Activated T-cell treated with anti-CD3 and anti-CD28 coated beads, Interleukin-2, amount 50 U/mL, for 72 hours (primary cell): ENCODE measurements at places on chromosomes 4 and X. TPM values are rescaled to one million over a fixed set of nuclear protein-coding genes. Genes with fewer than 3 reads are reported as not detected.
A peak's percentile ranks its signal among the peaks of the same experiment; 100 is the strongest.

DNA sequence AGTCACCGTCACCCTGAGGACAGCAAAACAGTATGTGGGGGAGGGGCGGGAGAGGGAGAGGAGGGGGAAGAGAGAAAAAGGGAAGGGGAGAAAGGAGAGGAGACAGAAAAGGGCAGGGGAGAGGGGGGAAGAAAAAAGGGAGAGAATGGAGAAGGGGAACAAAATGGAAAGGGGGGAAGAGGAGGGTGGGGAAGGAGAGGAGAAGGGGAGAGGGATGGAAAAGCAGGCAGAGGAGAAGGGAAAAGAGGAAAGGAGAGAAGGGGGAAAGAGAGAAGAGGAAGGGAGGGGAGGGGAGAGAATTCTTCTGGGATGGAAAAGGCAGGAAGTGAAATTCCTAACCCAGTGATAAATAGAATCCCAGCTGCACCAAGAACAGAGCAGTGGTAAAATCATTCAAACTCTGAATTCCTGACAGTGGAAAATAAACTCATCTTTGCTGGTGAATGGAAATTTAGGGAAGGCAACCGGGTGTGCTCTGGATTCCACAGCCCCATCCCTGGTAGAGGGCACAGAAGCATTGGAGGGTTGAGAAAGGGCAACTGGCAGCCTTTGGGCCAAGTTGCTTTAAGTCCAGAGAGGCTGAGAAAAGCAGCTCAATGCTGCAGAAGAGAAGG lies 244.2 kb downstream of the BCOR start:
- H3K4me3 ChIP-seq, result peak overlapping the region; percentile 93
- peaks cover 5% of the 10 kb centered on the region for H3K27me3 ChIP-seq
- H3K27ac ChIP-seq, result peak overlapping the region; percentile 88
- peaks cover 16% of the 10 kb centered on the region for H3K36me3 ChIP-seq

GRCh38 chr4:20831746-20832145 lies 131.5 kb downstream of the PACRGL start:
- H3K27me3 ChIP-seq, result no peaks in the 10 kb centered on the region
- H3K36me3 ChIP-seq, result no peaks in the 10 kb centered on the region
- no peak for DNase-seq
- H3K27ac ChIP-seq, result no peak overlapping the region
- H3K4me1 ChIP-seq, result no peaks in the 10 kb centered on the region

DNA sequence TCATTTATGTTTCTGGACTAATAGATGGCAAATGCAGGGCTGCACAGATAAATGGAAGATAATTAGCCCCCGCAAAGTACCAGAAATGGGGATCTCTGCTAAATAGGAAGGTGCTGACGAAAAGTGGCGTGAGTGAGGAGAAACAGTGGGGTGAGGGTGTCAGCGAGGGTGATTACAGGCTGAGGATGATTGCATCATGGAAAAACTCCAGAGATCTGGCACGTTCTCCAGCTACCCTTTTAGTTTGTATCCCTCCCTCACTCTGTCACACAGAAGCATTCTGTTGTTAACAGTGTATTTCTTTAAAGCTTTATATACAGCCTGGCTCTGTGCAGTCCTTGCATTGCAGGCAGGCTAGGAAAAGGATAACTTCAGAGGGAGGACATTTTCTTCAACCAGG lies 309.6 kb upstream of the DDX53 start:
- no peak for DNase-seq
- H3K4me1 ChIP-seq, result no peaks in the 10 kb centered on the region
- no peak overlapping the region for H3K4me3 ChIP-seq
- H3K27ac ChIP-seq, result no peak overlapping the region
- H3K27me3 ChIP-seq, result peaks cover 6% of the 10 kb centered on the region

DNA sequence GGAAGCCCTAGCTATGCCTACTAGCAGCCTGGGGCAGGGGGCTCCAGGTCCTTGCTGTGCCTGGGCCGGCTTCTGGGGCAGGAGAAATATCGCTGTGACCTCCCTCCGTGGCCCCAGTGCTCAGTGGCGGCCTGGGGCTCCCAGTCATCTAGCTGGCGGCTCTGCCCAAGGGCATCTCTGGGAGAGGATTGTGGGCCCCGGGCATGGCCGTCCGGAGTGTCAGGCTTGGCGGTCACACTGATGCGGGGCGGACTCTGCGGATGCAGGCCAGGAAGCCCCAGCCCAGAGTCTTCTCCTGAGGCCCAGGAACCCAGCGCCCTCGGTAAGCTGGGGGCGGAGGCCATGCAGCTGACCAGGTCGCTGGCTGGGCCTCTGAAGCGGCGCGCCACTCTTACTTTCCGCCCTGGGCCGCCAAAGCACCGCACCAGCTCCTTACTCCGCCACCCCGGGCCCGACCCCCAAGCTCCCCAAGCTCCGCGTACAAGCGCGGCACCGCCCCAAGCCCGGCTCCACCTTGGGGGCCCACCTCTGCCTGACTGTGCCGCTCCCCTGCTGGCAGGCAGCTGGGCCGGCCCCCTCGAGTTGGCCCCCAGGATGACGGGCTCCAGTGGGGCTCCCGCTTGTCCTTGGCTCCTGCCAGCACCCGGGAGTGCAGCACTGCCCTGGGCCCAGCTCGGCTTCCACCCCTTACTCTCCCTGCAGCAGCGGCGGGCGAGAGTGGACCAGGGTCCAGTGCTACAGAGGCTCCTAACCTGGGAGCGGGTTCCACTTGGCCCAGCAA lies 720.0 kb downstream of the PCDH18 start:
- no peak overlapping the region for H3K4me3 ChIP-seq
- no peaks in the 10 kb centered on the region for H3K36me3 ChIP-seq
- no peaks in the 10 kb centered on the region for H3K4me1 ChIP-seq
- no peaks in the 10 kb centered on the region for H3K27me3 ChIP-seq
- DNase-seq, result no peak

- H3K27ac ChIP-seq, result peak overlapping the region; percentile 17
- peaks cover 8% of the 10 kb centered on the region for H3K36me3 ChIP-seq
- no peaks in the 10 kb centered on the region for H3K27me3 ChIP-seq
- no peak overlapping the region for H3K4me3 ChIP-seq
- no peak for DNase-seq
- H3K4me1 ChIP-seq, result peaks cover 28% of the 10 kb centered on the region
Measured at GRCh38 chr4:2245057-2245786, 3.3 kb upstream of the HAUS3 start.

DNA sequence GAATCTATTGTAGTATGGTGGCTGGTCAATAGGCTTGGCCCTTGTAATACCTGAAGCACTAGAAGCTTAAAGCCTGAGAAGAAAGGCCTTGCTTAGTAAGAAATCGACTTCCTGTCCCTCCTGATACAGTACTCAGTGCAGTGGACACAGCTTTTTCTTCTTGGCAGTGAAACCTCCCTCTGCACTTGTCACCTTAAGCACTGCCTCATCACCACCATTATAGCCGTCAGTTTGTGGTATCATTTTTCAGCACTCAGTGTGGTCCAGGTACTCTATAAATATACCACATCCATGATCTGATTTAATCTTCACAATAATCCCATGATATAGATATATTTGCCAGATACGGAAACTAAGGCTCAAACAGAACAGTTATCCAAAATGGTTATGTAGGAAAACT lies 75.2 kb downstream of the PALLD start:
- H3K36me3 ChIP-seq, result no peaks in the 10 kb centered on the region
- no peak overlapping the region for H3K27ac ChIP-seq
- H3K27me3 ChIP-seq, result no peaks in the 10 kb centered on the region
- H3K4me3 ChIP-seq, result no peak overlapping the region
- no peak for DNase-seq

DNA sequence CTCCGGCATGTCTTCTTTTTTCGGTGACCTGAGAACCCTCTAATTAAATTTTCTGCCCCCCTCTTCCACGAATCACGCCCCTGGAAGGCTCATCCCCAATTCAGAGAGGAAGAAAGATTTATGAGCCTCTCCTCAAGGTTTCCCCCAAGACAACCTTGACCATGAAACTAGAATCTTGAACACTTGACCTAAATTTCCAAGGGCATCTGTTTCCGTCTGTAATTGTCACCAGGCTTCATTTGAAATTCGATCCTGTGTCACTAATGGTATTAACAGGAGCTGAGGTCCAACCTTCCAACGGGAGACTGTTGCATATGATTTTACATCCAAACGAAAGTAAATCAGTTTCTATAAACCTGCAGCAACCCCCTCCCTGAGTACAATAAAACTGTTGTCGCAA lies 139.9 kb upstream of the ZIC3 start:
- H3K4me1 ChIP-seq, result peaks cover 16% of the 10 kb centered on the region
- no peak overlapping the region for H3K4me3 ChIP-seq
- no peak for DNase-seq
- no peaks in the 10 kb centered on the region for H3K36me3 ChIP-seq
- H3K27me3 ChIP-seq, result peaks cover 69% of the 10 kb centered on the region
- no peak overlapping the region for H3K27ac ChIP-seq

- no peaks in the 10 kb centered on the region for H3K27me3 ChIP-seq
- no peaks in the 10 kb centered on the region for H3K4me1 ChIP-seq
- no peak overlapping the region for H3K4me3 ChIP-seq
- H3K36me3 ChIP-seq, result no peaks in the 10 kb centered on the region
Measured at GRCh38 chr4:92514627-92515026, 210.9 kb downstream of the GRID2 start.

DNA sequence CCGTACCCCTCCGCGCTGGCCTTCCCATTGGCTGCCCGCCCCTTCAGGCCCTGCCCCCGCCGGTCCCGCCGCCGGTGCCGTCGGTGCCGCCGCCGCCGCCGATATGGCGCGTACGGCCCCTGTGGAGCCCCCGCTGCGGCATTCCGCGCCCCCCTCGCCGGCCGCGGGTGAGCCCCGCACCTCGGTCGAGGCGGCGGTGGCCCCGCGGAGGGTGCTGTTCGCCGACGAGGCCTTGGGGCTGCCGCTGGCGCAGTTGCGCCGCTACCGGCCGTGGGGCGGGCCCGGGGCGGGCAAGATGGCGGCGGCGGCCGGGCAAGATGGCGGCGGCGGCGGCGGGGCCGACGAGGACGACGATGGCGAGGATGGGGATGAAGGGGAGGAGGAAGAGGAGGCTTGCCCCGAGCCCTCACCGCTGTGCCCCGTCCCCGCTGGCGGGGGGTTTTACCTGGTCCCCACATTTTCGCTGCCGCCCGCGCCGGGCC lies at the start of gene PPP1R3F:
PPP1R3F (plus strand) TSS at position 27 of the 482 bp plus-strand sequence; CDS start at position 104, 77 bp downstream.
- peaks cover 9% of the 10 kb centered on the region for H3K27me3 ChIP-seq
- peaks cover 4% of the 10 kb centered on the region for H3K36me3 ChIP-seq
- peak within 1 kb of the TSS; percentile 96 for H3K27ac ChIP-seq
- no peak for DNase-seq

GRCh38 chr4:111074523-111075114 lies 451.7 kb upstream of the PITX2 start:
- no peaks in the 10 kb centered on the region for H3K4me1 ChIP-seq
- DNase-seq, result no peak
- H3K4me3 ChIP-seq, result no peak overlapping the region
- no peaks in the 10 kb centered on the region for H3K27me3 ChIP-seq

DNA sequence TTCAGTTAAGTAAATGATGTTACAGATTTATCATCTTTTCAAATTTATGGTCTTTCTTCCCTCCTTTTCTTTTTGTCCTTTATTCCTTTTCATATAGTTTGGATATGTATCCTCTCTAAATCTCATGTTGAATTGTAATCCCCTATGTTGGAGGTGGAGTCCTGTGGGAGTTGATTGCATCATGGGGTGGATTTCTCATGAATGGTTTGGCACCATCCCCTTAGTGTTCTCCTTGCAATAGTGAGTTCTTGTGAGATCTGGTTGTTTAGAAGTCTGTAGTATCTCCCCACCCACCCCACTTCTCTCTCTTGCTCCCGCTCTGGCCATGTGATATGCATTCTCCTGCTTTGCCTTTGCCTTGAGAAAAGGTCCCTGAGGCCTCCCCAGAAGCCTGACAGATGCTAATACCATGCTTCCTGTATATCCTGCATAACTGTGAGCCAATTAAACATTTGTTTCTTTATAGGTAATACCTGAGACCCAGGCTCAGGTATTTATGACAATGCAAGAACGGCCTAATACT lies 236.7 kb downstream of the PRDM5 start:
- no peak overlapping the region for H3K27ac ChIP-seq
- H3K36me3 ChIP-seq, result no peaks in the 10 kb centered on the region
- DNase-seq, result no peak
- peaks cover 7% of the 10 kb centered on the region for H3K27me3 ChIP-seq
- no peak overlapping the region for H3K4me3 ChIP-seq

DNA sequence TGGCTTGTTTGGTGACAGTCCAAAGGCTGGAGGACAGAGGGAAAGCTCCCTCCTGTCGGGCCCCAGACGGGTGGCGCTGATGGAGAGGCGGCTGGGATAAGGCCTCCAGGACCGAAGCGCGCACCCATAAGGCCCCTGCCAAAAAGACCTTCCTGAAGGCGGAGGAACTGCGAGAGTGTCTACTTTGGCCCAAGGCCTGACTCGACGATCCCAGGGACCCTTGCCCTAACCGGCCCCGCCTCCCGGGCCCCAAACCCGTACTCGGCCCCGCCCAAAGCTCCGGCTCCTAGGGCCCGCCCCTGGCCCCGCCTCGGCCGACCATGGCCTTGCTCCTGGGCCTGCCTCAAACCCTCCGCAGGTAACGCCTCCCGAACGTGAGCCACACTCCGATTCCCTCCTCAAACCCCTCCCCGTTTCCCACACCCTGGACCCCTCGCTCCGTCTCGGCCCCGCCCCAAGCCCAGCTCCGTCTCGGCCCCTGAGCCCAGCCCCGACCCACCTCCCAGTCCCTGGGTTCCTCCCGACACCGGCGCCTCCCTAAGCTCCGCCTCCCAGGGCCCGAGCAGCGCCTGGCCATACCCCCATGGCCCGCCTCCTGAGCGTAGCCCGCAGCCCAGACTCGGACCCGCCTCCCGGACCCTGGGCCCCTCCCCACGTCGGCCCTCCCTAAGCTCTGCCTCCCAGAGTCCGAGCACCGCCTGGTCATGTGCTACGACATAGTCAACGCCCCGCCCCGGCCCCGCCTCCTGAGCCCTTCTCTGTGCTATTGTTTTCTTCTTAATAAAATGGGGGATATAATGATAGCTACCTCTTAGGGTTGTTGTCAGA lies 90.0 kb upstream of the DRD5 start:
- no peaks in the 10 kb centered on the region for H3K36me3 ChIP-seq
- H3K4me3 ChIP-seq, result peak overlapping the region; percentile 86
- H3K4me1 ChIP-seq, result peaks cover 26% of the 10 kb centered on the region
- H3K27me3 ChIP-seq, result no peaks in the 10 kb centered on the region

DNA sequence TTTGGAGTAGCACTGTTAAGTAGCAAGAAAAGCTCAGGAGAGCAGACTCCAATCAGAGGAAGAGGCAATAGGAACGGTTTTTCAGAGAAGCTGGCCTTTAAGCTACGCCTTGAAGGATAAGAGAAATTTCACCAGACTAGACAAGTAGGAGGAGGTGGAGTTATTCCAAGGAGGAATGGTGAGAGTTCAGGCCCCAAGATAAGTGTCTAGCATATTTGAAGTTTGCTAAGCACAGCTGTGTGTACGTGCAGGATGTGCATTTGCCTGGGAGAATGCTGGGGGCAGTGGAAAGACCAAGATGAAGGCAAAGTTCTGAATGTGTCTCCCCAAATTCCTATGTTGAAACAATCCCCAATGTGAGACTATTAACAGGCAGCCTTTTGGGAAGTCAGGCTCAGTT lies 91.6 kb downstream of the SOWAHB start:
- H3K36me3 ChIP-seq, result peaks cover 12% of the 10 kb centered on the region
- no peak for DNase-seq
- no peaks in the 10 kb centered on the region for H3K4me1 ChIP-seq
- H3K27me3 ChIP-seq, result peaks cover 18% of the 10 kb centered on the region

GRCh38 chr4:39369301-39369700 lies 3.1 kb upstream of the RFC1 start:
- DNase-seq, result no peak
- H3K4me3 ChIP-seq, result no peak overlapping the region

The GABRG1 gene
- total RNA-seq, result not detected

The CCDC158 gene
- not detected for total RNA-seq

The GUCY1A1 gene
- total RNA-seq, result 0.28 TPM

The ASB12 gene
- total RNA-seq, result 0.31 TPM
